Left kidney (tissue), 8 donors: ENCODE measurements at places on chromosomes 4 and X. TPM values are rescaled to one million over a fixed set of nuclear protein-coding genes. Genes with fewer than 3 reads are reported as not detected.

GRCh38 chrX:119075270-119076025 lies 2.7 kb downstream of the CT47C1 start:
- no peak for DNase-seq

Gene WNK3
- polyA plus RNA-seq, result 6.9 TPM

DNA sequence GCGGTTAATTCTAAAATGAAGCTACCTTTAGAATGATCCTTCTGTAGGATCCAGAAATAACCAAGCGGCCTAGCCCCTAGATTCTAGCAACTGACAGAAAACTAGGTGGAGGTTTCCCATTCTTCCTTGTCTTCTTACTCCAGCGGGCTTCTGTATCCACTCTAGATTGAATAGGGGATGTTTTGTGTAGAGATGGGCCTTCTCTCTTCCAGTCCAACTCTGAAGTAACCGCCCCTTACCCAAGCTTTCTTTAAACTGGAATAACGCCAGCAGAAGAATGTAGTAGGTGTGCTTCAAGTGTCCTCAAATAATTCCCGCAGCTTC lies 386 bp upstream of the TMEM184C start:
- DNase-seq, result no peak

Gene TMPRSS11F
- 0.12 TPM for polyA plus RNA-seq

DNA sequence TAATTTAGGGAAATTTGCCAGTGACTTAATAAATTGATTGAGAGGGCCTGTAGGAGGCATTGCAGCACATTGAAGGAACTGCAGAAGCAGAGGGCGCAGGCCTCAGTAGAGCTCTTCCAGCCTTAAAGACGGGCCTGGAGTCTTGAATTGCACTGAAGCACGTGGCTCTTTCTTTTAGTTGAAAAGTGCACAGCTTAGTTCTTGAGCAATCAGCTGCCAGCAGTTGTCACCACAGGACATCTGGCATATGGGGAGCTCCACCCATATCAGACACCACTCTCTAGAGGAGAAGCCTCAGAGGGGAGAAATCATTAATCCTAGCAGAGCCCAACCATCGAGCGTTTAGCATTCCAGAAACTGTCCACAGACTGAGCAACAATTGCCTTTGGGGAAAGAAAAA lies 16.0 kb upstream of the FGF16 start:
- DNase-seq, result no peak

DNA sequence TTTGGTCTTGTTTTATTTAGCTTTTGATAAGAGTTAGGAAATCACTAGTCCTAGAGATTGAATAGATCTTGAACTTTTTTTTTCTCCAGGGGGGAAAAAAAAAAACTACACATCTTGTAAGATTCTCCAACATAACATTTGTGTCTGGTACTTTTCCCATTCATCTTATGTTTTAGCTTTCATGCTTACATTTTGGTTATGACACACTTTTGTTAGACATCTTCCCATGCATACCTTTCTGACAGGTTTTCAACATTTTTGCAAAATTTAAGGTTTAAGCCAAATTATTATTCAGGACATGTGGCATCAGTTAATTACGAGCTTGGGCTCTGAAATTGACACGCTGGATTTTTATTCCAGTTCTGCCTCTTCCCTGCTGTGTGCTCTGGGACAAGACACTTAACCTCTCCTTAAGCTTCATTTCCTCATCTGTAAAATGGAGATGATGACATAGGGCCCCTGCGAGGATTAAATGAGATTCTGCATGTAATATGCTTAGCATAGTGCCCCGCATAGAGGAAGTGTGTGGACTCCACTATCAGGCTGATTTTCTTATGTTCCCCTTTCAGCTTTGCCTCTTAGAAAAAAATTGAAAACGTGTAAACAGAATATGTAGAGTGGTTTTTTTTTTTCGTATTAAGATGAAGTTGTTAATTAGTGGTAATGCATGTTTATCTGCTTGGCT lies 5.3 kb downstream of the KIT start:
- DNase-seq, result no peak

DNA sequence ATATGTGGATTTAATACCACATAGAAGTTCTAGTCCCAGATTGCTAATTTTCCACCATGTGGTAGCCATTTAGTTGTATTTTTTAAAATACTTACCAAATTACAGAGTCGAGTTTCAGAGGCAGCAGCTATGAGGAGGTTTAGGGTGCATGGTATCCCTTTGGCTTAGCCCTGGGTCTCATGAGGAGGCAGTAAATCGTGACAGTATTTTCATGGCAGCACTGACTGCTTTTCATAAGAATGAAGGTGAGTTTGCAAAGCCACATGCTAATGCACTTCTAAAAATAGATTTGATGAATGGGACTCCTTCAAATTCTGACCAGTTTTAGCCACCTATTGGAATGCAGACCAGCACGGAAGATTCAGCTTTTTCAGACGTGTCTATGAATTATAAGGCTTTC lies 114.0 kb upstream of the FRG1 start:
- no peak for DNase-seq

DNA sequence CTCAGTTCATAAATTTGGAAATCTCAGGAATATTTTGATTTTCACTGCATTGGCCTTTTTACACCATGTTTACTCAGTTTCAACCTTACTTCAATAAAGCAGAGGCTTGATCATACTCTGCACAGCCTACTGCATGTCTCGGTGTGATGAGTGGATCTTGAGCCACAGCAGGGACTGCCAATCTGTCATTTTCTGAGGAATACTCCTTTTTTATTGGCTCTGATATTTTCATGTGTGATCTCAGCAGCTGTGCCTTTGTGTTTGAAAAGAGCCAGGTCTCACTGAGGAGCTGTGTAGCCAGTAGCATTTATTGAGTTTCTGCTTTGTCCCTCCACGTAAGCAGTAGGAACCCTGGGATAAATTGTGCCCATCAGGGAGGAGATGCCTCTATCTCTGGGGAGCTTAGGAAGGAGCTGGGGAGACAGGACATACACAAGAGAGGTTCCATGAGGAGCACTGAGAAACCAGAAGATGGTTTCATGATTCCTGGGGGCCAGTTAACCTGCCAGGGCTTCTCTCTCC lies 18.9 kb upstream of the TRIM2 start:
- DNase-seq, result no peak

DNA sequence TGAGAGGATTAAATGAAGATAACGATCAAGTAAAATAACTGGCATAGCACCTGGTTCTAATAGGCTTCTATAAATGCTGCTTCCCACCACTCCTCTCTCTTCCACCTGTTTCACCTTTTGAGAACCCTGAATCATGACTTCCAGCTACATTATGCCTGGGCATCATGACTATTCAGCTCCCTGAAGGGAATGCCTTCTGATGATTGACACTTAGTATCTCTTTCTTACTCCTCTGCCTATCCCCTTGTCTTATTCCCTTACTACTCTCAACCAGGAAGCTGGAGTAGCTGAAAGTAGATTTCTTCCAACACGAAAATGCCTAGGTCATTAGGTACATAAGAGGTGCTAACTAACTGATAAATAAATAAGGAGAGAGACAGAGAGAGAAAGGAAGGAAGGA lies 24.7 kb upstream of the CXCL8 start:
- no peak for DNase-seq

GRCh38 chr4:185101354-185101890 lies 41.6 kb upstream of the SLC25A4 start:
- DNase-seq, result no peak

DNA sequence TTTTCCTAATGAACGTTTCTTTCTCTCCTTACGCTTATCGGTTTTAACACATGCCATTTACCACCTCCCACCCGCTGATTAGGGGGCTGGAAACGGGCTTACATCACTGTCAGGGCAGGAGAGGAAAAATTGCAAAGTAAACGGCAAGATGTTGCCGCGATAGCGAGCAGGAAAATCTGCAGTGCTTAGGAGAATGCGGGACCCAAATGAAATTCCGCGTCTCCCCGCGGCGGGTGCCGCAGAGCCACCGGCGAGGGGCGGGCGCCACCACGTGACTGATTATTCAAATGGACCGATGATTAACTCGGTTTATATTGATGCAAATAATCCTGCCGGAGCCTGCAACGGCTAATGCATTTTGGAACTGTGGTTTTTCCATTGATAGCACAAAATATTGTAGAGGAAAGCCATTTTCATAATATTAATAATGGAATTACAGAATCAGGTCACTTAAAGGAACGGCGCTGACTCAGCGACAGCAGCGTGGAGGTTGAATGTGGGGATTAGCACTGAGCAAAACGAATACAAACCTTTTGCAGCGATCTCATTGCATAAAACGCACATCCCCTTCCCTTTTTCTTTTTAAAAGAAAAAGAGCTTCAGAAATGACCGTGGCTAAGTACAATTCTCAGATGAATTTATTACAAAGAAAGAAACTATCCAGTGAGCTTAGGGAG lies 224.2 kb downstream of the STIM2 start:
- peak; percentile 30 for DNase-seq

- no peak for DNase-seq
These were observed 3.7 kb upstream of the PRR32 start for GRCh38 chrX:126815806-126816205.

DNA sequence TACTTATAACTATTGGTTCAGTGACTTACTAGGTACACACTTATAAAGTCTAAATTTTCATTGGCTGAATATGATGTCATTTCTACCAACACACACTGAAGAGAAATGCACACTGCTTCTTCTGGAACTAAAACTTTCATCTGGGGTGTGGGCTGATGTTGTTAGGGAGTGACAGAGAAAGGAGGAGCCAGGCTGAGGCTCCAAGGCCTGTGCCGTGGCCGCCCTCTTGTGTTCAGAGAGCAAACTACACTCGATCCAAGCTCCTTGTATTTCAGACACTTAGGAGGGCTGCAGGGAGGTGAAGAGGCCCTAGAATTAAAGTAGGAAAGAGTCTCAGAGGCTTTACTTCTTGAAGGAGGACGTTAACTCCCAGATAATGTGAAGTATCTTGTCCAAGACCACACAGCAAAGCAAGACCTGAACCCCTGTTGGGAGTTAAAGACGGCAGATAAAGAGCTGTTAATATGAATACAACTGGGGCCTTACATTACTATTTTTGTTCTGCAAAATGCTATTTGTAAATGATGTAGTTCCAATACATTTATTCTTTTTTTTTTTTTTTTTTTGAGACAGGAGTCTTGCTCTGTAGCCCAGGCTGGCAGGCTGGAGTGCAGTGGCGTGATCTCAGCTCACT lies 137.5 kb downstream of the AFAP1 start:
- DNase-seq, result no peak

Gene DGKK
- polyA plus RNA-seq, result 13.0 TPM

DNA sequence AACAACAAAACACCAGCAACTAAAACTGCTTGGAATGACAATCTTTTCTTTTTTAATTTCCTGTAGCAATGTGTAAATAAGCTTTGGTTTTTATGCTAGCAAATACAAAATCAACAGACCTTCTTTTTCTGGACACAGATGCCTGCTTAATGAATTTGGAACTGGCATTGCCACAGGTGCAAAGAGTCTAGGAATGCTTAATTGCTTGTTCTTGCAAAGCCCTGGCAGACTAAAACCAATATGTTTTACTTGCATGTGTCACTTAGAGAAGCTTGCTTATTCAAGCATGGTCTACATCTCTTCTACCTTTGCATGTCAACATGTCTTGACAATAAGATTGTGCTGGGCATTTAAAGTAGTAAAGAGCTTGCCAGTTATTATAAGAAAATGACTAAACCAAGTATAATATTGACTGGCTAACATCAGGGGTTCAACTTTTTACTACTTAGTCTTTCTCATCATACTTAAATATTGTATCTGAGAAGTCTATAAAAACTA lies 656.7 kb upstream of the NDST4 start:
- DNase-seq, result no peak

DNA sequence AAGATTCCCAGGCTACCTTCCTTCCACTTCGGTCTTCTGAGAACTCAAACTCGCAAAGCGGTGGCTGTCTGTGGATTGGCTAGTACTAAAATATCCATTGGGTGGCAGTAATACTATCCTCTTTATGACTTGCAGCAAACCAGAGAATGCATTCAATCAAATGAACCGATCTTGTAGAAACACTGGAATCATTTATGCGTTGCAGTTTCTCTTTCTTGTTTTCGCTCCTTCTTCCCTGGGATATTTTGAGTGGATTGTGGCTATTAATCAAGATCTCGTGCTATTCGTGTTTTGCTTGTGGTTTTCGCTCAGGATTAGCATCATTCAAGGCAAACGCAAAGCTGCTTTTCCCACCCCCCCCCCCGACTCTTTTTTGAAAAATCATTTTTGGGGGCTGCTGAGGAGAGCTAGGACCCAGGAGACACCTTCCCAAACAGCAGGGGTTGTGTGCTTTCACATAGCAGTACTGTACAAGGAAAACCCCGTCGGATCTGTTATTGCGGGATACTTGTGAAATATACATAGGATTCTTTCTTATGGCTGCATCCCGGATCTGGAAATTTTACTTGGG lies at the start of gene IL1RAPL1:
IL1RAPL1 (plus strand) TSS at position 466 of the 571 bp plus-strand sequence.
- DNase-seq, result no peak

GRCh38 chr4:73740353-73740778 lies at the start of gene CXCL8:
CXCL8 (plus strand) TSS chr4:73740569; CDS start chr4:73740659, 90 bp downstream.
- DNase-seq, result peak; percentile 17

DNA sequence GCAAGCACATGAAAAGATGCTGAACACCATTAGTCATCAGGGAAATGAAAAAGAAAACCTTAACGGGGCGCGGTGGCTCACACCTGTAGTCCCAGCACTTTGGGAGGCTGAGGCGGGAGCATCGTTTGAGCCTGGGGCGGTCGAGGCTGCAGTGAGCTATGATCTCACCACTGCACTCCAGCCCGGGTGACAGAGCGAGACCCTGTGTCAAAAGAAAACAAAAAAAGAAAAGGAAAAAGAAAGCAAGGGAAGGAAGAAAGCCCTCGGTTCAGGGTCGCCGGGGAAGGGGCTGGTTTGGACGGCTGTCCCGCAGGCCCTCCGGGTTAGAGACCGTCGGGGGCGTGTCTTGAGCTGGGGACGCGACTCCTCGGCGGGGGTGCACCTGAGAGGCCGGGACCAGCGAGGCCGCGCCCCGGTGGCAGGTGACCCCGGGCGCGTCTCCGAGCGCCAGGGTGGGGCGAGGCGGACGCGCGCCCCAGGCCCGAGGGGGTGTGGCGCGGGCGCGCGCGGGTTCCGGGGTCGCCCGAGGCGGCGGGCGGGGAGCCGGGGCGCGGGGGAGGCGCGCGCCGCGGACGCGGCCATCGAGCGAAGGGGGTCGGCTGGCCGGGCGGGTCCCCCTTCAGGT lies 478 bp upstream of the PLXNA3 start:
- DNase-seq, result no peak

Gene ZCCHC12
- 0.70 TPM for polyA plus RNA-seq

GRCh38 chr4:138953961-138954371 lies 61.6 kb upstream of the NOCT start:
- DNase-seq, result no peak

Gene PAGE1
- polyA plus RNA-seq, result not detected

Gene EPGN
- polyA plus RNA-seq, result 1.1 TPM

Gene USP26
- not detected for polyA plus RNA-seq

DNA sequence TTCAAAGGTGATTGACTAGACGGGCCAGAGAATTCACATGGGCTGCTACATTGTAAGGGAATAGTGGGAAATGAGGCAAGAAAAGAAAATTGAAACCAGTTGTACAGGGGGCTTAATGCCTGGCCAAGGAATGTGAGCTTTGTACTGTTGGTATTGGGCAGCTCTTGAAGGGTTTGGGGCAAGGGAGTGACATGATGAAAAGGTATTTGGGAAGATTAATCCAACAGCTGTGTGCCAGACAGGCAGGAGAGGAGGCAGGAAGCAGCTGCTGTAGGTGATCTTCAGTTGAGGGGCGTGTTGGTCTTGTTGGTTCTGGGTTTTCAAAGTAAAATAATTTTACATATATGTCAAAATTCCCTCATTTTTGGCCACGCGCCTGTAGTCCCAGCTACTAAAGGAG lies 384.5 kb upstream of the TENM3 start:
- no peak for DNase-seq
